ENCODE measurements at places on chromosomes 11 and 22. TPM values are rescaled to one million over a fixed set of nuclear protein-coding genes. Genes with fewer than 3 reads are reported as not detected.
A peak's percentile ranks its signal among the peaks of the same experiment; 100 is the strongest.

E2F8 gene
- total RNA-seq: 9.4 TPM

CSF2RB gene
- total RNA-seq: not detected

DNA sequence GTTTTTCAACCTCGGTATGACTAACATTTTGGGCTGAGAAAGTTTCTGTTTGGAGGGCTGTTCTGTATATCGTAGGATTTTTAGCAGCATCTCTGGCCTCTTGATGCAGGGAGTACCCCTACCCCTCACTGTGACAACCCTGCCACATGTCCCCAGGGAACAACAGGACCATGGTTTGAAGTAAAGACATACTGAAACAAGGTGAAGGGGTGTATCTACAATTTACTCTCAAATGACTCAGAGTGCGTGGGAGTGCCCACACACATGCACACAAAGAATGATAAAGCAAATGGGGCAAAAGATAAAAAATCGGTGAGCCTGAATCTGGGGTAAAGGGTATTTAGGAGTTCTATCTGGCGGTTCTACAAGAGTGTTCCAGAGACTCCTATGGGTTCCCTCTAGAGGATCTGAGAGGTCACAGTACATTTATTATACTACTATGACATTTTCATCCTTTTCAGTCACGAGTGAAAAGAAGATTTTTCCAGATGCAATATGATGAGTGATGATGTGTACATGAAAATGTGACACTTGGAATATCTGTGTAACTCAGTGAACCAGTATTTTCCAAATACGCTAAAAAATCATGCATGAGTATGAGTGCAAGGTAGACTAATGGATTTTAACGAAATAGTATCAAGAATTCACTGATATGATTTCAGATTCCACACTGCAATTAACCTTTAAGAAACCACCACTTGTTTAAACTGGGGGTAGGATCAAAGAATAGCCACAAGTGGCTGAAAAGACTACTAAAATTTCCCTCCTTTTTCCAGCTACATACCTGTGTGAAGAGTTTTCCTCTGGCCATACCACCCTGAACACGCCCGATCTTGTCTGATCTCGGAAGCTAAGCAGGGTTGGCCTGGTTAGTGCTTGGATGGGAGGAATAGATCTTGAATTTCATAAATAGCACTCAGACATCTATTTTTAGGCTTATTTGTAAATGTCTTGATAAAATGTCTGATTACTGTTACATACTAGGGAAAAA, 56.3 kb upstream of the YPEL1 start:
- H3K4me3 ChIP-seq: no peak overlapping the region
- H3K36me3 ChIP-seq: peaks cover 19% of the 10 kb centered on the region
- no peak for DNase-seq

DNA sequence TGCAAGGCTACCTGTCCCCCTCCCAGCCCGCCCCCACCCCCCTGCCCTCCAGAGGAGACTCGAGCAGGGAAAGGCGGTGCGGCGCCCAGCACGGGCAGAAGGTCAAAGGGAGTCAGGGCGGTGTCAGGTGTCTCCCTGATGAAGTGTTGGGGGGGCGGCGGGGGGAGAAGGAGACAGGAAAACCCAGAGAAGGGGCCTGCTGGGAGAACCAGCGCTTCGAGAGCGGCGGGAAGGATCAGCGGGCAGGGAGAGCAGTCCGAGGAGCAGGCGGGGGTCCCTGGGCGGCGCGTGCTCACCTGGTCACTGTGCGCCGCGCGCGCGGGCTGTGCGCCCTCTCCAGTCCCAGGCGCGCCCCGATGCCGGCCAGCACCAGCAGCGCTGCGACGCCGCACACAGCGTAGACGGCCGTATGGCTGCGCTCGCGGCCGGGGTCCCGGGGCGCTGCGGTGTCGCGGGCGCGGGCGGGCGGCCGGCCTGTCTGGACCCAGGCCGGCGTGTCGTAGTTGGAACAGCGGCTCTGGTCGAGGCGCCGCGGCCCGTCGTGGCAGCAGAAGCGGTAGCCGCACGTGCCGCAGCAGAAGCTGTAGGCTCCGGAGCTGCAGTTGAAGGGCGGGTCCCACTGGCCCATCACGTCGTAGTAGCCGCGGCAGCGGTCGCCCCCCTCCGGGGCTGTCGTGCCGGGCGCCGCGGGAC, 886 bp downstream of the SHISA8 start:
- H3K27me3 ChIP-seq: peaks cover 66% of the 10 kb centered on the region
- no peak overlapping the region for H3K4me3 ChIP-seq
- H3K36me3 ChIP-seq: no peaks in the 10 kb centered on the region
- peak; percentile 29 for DNase-seq
- H3K4me1 ChIP-seq: peaks cover 1% of the 10 kb centered on the region

DNA sequence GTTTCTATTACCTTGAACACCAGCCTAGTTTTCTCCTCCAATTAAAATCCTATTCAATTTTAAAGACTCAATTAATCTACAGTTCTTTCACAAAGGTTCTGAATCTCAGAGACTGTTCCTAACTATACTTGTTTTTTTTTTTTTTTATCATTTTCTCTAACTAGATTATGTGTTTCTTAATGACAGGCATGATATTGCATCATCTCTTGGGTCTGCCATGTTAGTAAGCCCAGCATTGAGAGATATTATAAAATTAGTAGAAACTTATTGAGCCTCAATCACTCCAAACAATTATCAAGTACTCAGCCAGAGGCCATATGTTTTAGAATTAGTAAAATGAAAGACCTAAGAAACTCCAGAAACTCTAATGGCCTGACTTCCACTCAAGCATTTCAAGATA, 28.1 kb upstream of the SLC5A12 start:
- H3K4me1 ChIP-seq: peaks cover 13% of the 10 kb centered on the region
- no peaks in the 10 kb centered on the region for H3K27me3 ChIP-seq
- H3K36me3 ChIP-seq: no peaks in the 10 kb centered on the region
- no peak overlapping the region for H3K27ac ChIP-seq
- H3K4me3 ChIP-seq: no peak overlapping the region

Data from progenitor cell of endocrine pancreas (in vitro differentiated cells).